ENCODE measurements at places on chromosomes 12 and 14.

GRCh38 chr12:11863478-11863906, 207.2 kb upstream of the BCL2L14 start:
- no peak for DNase-seq

GRCh38 chr12:57098546-57098945, 9.6 kb downstream of the NAB2 start:
- DNase-seq: no peak

DNA sequence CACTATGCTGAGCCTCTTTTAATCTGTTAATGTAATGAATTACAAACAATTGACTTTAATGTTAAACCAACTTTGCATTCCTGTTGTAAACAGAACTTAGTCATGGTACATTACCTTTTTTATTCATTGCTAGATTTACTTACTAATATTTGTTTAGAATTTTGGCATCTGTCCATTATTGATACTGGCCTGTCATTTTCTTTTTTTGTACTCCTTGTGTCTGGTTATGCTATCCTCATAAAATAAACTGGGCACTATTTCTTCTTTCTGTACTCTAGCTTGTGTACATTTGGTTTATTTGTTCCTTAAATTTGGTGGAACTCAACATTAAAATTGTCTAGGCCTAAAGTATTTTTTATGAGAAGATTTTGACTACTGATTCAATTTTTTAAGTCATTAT, 32.1 kb downstream of the SPATA7 start:
- DNase-seq: no peak

- DNase-seq: no peak
These were observed 57.2 kb downstream of the ESRRB start for GRCh38 chr14:76432827-76433752.

GRCh38 chr14:52307376-52307775, 6.7 kb upstream of the PTGER2 start:
- no peak for DNase-seq

DNA sequence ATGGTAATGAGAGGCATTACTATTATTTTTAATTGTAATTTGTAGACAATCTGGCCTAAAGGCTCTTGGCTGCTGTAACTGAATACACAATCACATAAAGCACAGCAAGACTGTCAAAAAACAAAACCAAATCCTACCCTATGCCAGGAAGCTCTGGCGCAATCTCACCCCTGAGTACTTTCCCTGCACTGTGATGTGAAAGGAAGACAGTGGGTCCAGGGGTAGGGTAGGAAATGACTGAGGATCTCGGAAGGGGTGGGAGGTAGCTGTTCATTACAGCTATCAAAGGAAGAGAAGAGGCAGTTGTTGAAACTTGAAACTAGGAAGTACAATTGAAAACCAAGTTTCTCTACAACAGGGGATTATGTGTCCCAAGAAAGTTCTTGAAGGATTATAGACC, 202.8 kb downstream of the ANO2 start:
- no peak for DNase-seq

- DNase-seq: no peak
These were observed 6.1 kb downstream of the KRT6B start for GRCh38 chr12:52445876-52446275.

- DNase-seq: no peak
These were observed 19.4 kb downstream of the LDHB start for GRCh38 chr12:21638054-21638891.

DNA sequence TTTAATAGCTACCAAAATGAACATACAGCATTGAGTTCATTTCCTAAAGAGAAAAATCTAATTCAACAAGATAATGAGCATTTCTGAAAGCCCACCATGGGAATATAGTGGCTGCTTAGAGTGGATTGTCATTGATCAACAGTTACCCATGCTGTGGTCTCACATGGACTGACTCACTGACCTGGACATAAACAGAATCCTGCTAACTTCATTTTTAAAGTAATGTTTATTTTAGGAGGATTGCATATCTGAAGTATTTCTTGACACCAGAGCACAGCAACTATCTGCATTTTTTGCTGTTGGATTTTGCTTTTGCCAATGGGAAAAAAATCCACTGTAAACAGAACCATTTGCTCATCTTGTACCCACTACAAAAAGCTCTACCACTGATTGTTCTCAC, 71.7 kb downstream of the KCNC2 start:
- no peak for DNase-seq

GRCh38 chr14:93033983-93034670, 81.6 kb downstream of the ITPK1 start:
- DNase-seq: peak; percentile 32

DNA sequence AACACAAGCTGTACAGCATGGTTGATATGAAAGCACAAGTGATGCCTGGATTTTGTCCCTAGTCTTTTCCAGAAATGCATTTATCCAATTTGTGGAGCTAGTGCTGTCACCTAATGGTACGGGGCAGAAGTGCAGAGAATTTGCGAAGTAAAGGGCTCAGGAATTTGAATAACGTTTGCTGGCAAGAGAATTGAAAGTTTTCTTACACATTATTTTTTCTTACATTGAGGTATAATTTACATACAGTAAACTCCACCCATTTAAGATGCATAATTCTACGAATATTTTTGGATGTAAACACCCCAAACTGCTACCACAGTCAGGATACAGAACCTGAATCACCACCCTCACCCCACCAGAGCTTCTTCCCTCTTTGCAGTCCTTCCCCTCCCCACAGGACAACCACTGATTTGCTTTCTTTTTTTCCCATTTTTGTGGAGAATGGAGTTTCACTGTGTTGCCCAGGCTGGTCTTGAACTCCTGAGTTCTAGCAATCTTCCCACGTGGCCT, 3.5 kb downstream of the AICDA start:
- peak; percentile 48 for DNase-seq

DNA sequence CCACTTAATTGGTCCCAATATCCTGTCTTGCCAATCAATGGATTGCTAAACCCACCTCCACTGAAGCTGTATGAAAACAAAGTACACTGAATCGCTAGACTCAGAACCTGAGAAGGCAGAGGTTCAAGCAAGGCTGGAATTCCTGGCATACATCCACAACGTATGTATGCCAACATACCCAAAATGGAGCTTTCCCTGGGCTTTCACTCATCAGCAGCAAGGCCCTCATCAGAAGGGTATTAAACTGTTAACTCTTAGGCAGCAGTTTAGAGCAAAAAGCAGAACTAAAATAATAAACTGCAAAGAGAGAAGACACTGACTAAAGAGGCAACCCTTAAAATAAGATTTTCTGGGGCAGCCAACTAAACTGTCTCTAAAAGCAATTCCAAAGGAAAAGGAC, 13.6 kb downstream of the MED13L start:
- DNase-seq: peak; percentile 49

DNA sequence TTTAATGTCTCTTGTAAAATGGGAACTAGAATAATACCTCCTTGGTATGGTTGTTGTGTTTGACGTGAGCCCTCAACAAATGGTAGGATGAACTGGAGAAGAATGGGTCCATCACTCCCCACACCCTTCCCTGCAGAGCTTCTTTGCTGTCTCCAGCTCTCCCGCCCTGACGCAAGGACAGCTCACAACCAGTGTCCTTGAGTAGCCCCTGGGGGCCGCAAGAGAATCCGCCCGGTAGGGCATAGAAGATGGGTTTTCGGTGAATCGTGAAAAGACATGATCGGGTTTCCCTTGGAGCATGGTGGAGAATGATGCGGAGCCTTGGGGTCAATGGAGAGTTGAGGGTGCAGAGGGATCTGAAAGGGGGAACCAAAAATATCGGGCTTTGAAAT, 6.1 kb upstream of the PAX9 start:
- DNase-seq: no peak

DNA sequence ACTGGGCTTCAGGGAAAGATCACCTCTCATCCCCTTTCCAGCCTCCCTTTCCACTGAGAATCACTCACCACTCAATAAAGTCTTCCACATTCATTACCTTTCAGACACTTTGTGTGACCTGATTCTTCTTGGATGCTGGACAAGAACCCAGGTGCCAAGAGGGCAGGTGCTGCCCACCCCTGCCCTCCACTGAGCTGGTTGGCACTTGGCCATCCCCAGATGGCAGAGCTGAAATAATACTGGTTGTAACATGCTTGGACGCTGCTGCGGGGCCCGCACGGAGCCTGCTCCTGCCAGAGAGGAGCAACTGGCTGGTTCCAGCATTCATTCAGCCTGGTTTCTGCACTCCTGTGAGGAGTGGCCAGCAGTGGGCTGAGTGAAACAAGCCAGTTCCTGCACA, 386.7 kb upstream of the CCDC196 start:
- DNase-seq: no peak

- no peak for DNase-seq
These were observed 70.9 kb downstream of the TRIM9 start for GRCh38 chr14:51023964-51024363.

- no peak for DNase-seq
These were observed 59.5 kb downstream of the IFNG-AS1 start for GRCh38 chr12:68048648-68049297.

DNA sequence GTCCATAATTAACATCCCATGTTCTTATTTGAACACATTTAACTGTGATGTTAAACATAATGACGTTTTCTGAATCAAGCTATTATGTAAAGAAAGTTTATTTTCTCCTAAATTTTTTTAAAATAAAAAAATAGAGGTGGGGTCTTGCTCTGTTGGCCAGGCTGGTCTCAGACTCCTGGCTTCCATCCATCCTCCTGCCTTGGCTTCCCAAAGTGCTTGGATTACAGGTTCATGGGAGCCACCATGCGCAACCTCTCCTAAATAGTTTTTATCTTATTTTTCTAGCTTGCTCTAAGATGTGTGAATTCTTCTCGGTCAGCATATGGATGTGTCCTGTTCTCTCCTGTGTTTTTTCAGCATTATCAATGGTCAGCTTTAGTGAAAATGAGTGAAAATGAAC, 3.2 kb downstream of the RAD9B start:
- no peak for DNase-seq

DNA sequence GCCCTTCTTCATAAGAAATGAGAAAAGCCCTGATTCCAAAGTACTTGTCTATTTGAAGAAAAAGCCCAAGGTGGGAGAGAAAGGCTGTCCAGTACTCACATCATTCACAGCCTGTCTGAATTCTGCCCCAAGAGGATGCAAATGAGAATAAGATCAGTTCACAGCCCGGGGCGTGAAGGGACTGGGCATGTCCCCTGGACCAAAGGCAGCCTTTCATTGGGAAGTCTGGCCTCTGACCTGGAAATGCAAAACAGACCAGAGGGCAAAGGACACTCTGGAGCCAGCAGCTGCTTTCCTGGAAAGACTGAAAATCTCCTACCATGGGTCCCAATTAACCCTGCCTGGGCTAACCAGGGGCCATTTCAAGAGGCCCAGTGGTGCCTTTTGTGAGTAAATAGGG, 191.2 kb upstream of the PELI2 start:
- DNase-seq: no peak

DNA sequence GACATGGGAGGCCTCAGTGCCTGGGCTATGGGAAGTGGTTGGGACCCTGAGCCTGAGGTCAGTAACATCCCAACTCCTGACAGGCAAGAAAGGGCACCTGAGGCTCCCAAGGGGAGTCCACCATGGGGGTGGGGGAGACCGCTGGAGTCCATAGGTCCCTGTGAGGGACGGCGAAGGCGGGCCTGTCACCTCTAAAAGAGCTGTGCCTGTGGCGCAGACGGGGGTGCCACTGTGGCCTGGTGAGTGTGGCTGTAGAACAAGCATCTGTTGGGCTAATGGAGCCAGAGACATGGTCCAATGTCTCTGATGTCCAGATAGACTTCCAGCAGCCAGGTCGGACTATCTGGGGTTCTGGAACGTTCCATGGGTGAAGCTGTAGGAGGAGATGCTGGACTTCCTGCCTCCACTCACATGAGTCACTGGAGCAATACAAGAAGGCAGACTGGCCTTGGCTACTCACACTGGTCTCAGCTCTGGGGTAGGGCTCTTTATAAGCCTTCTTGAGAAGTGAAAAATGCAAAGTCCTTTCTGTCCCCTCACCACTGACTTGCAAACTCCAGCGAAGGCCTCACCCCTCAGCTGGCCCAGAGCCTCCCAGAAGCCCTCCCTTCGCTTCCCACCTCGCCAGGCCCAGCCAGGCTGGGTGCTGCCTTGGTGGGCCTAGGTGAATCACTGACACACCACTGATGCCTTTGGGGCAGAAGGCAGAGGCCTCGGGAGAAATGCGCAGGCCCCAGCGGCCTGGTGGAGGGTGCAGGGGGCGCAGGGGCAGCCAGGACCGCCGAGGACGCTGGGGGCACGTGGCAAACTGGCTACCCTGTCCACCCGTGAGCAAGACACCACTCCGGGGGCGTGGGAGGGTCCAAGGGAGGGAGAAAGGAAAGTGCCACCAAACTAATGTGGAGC, 1.1 kb upstream of the TRAF3 start:
- no peak for DNase-seq

DNA sequence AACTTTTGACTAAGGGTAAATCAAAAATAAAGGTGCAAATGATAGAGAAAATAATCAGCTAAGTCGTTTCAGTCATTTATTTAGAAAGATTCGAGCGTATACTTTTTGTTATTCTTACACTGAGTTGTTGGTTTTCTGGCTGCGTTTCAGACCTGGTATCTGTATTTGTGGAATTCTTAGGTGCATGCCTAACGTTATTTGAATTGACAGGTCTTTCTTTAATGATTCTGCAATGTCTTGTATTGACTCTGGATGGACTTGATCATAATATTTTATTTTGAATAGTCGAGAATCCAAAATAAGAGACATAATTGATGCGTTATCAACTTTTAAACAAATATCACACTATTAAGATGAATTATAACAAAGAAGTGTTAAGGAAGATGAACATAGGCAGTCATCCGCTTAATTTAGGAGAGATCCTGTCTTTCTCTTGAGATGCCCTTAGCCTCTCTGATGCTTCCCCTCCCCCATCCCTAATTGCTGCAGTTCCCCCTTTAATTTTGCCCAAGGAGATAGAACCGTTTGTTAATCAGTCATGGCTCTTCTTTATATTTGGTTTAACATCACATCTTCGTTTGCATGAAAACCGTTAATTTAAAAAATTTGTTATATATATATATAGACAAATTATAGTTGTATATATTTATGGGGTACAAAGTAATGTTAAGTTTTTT, 1.8 kb downstream of the ALX1 start:
- no peak for DNase-seq

DNA sequence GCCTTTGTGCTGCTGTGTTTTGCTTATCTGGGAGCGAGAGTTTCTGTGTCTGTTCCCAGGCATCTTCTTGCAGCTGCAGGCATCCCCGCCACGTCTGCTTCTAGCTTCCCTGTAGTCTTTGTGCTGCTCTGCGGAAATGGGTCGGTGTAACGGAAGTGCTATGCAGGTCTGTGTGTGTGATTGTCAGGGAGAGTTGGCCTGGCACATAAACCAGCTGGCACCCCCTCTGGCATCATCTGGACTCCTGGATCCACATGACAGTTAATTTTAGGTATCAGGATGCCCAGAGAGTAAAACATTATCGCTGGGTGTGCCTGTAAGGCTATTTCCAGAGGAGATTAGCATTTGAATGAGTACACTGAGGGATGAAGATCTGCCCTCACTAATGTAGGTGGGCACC, 9.4 kb upstream of the OASL start:
- no peak for DNase-seq

DNA sequence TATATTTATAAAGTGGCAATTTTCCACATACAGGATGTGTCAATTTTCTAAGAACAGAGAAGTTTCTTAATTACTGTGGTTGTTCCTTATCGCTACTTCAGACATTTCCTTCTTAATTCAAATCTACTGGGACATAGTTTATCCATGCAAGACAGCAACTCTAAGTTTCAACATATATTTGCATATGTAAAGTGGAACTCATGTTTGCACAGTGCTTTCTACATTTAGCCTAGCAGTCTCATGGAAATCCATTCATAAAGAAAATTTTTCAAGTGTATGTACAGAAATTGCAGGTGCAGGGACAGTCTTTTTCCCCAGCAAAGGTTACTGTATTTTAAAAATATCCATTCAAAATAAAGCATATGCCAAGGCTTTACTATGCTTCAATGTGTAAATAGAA, 956.7 kb upstream of the SEL1L start:
- no peak for DNase-seq
